ENCODE measurements at places on chromosomes 2 and 18. TPM values are rescaled to one million over a fixed set of nuclear protein-coding genes. Genes with fewer than 3 reads are reported as not detected.

The PTPRN gene
- total RNA-seq = not detected

- DNase-seq = no peak
Observed at GRCh38 chr18:46627136-46627535, 29.9 kb downstream of the LOXHD1 start.

GRCh38 chr2:194896871-194897270, 760.2 kb upstream of the SLC39A10 start:
- DNase-seq = no peak

DNA sequence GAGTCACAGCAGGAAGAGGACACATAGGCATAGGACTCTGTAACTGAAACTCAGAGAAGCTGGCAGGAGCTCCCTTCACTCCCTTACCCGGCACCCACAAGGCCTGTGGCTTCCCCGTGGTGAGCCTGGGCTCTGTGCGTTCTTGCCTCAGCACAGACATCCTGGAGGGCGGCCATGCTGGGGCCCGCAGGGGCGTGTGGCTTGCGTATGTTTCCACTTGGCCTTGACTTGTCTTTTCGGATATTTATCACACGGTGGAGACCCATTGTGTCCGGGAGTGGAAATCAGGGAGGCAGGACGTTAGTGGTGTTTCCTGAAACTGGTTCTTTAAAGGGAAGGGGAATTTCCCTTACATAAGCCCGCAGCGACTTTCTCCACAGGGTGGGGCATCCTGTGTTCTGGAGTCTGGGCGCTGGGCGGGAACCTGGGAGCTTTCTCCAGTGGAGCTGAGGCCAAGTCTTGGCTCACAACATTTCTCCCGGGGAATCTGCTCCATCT, 49.9 kb upstream of the EML6 start:
- peak; percentile 96 for DNase-seq

GRCh38 chr2:105143467-105144151, 97.9 kb upstream of the GPR45 start:
- no peak for DNase-seq

- no peak for DNase-seq
Observed at GRCh38 chr2:176979981-176980710, 232.4 kb upstream of the HNRNPA3 start.

- no peak for DNase-seq
Observed at GRCh38 chr2:6290217-6291015, 575.3 kb downstream of the CMPK2 start.
